ENCODE measurements at places on chromosomes 3 and 15.

DNA sequence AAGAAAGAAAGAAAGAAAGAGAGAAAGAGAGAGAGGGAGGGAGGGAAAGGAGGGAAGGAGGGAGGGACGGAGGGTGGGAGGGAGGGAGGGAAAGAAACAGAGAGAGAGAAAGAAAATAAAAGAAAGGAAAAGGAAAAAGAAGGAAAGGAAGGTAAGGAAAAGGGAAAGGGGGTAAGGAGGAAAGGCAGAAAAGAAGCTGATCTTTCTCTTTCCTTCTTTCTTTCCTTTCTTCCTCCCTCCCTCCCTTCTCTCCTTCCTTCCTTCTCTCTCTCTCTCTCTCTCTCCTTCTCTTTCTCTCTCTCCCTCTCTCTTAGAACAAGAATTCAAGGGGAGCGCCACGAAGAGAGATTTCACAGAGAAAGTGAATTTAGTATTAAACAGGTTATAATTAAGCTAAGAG lies 25.8 kb upstream of the TMCC1 start:
- no peak for DNase-seq

- no peak for DNase-seq
Observed at GRCh38 chr3:150843241-150843640, 62.0 kb downstream of the MINDY4B start.

DNA sequence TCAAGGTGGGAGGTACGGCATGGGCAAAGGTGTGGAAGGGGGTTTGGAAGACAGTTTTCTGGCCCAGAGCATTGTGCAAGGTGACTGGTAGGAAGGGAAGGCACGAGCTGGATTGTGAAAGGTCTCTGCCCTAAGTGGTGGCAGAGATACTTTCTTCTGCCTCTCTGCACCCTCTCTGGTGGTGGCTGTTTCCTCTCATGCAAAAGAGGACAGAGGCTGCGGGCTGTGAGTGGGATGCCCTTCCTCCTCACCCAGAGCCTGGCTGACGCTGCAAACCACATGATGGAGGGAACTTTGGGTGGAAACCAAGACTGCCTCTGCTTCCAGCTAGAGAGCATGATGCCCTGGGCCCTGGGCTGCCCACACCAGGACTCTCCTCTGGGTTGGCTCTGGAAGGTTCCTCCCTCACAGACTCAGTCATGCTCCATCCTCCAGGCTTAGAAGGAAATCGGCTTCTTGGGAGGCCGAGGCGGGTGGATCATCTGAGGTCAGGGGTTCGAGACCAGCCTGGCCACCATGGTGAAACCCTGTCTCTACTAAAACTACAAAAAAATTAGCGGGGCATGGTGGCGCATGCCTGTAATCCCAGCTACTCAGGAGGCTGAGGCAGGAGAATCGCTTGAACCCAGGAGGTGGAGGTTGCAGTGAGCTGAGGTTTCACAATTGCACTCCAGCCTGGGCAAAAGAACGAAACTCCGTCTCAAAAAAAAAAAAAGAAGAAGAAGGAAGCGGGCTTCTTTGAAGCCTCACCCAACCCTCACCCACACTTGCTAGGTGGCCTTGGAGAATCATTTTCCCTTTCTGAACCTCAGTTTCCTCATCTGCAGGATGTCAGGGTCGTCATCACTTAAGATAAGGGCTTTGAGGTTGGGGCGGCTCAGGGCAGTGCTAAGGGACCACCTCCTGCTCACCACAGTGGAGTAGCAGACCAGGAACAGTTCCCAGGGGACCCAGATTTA lies 8.3 kb downstream of the PSTPIP1 start:
- no peak for DNase-seq

DNA sequence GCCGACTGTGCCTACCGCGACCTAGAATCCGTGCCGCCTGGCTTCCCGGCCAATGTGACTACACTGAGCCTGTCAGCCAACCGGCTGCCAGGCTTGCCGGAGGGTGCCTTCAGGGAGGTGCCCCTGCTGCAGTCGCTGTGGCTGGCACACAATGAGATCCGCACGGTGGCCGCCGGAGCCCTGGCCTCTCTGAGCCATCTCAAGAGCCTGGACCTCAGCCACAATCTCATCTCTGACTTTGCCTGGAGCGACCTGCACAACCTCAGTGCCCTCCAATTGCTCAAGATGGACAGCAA lies 1.4 kb downstream of the ISLR start:
- no peak for DNase-seq

GRCh38 chr15:98292442-98293240 lies 332.1 kb downstream of the ARRDC4 start:
- no peak for DNase-seq

DNA sequence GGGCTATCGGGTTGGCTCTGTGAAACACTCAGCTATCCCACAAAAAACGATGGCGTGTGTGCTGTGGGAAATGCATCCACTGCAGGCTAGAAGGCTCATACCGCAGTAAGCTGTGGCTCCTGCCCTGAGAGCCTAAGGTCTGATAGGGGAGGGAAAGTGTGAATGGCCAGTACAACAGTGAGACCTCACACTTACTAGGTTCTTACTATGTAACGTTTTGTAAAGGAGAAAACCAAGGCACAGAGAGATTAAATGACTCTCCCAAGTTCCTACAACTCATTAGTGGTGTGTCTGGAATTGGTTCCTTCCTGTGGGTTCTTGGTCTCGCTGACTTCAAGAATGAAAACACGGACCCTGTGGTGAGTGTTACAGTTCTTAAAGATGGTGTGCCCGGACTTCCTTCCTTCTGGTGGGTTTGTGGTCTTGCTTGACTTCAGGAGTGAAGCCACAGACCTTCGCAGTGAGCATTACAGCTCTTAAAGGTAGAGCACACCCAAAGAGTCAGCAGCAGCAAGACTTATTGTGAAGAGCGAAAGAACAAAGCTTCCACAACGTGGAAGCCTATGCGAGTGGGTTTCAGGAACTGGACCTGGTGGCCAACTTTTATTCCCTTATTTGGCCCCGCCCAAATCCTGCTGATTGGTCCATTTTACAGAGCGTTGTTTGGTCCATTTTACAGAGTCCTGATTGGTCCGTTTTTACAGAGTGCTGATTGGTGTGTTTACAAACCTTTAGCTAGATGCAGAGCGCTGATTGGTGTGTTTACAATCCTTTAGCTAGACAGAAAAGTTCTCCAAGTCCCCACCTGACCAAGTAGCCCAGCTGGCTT lies 161.7 kb downstream of the POLR2M start:
- no peak for DNase-seq

DNA sequence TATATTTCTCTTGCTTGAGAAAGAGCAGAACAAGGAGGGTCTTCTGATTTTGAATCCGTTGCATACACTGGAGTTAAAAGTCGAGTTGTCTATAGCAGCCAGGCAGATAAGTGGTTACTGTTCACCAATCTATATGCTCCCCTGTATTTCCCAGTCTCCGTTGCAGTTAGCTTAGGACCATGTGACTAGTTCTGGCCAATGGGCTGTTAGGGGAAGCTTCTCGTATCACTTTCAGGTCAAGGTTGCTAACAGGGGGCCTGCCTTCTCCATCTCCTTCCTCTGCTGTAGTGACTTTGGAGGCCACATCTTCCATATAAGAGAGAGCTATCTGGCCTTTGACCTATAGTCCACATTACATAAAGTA lies 188.5 kb upstream of the KBTBD8 start:
- no peak for DNase-seq

- no peak for DNase-seq
Observed at GRCh38 chr3:39260957-39261356, 18.9 kb downstream of the CX3CR1 start.

- no peak for DNase-seq
Observed at GRCh38 chr3:41836360-41837134, 125.4 kb downstream of the ULK4 start.

GRCh38 chr3:168272343-168272985 lies 176.7 kb upstream of the GOLIM4 start:
- no peak for DNase-seq

- DNase-seq, result no peak
Observed at GRCh38 chr3:178618197-178618596, 82.0 kb downstream of the KCNMB2 start.

DNA sequence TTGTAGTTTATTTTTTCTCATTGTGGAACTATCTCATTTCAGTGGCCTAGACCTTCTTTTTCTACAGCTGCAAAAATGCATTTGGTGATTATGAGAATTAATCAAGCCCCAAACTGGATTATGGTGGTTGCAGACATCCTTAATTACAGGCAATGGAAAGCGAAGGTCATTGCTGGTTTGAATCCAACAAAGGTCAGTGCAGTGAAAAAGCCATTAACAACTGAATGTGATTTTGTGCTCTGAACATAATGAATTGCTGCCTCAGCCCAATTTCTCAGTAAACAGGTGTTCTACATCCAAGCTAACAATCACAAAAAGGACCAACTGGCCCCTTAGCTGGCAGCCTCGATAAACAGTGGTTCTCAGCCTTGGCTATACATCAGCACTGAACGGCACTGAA lies 260.1 kb upstream of the DPPA4 start:
- no peak for DNase-seq

DNA sequence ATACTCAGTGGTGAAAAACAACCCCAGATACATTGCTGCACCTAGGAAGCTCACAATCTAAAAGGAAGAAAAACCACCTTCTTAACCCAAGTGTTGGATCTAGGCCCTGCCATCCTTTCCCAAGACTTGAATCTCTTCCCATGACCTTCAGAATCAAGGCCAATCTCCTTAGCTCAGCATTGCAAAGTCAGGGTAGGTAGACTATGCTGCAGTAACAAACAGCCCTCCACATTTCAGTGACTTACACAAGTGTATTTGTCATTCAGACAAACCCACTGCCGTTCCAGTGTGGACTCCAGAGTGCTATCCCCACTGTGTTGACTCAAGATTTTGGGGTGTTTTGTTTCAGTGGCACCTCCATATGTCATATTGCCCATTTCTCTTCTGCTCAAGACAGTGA lies 278.4 kb downstream of the UACA start:
- no peak for DNase-seq

DNA sequence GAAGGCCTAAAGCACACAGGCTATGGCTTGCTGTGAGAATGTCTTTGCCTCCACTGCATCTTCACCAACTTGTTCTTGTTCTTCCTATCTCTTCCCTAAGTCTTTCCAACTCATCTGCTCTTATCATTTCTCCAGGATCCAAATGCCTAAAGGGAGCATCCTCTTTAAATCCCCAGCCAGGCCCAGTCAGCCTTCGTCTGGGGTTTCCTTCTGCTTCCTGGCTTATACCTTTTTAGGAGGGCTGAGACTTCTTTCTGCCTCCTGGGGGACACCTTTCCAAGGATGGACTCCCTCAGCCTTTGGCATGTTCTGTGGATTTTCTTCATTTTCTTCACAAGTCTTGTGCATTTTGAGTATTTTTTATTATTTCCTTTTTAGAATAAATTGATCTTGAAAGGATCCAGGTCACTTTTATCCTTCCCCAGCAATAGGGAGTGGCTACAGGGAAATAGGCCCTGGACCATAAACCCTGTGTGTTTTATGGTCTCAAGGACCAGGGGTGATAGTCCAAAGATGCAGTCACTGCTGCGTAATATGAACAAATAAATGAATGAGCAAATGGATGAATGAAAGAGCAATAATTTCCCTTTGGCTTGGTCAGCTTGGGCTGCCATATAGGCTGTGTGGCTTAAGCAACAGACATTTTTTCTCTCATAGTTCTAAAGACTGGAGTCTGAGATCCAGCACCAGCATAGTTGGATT lies 122.1 kb upstream of the LRIG1 start:
- no peak for DNase-seq

DNA sequence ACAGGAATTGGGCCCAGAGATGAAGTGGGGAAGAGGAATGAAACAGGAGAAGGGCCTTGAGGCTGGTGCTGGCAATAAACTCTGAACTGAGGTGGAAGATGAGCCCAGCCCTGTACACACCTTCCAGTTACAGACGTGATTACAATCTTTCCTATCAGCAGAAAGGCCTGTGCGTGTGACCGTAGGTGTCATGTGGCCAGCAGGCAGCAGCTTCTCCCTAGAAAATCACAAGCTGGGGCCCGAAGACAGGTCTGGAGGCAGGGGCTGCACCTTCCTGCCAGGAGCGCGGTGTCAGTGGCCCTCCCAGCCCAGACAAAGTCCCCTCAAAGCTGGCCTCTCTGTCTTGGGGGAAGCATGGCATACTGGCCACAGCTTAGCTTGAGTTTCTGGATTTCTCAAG lies 16.7 kb upstream of the PIGZ start:
- DNase-seq, result no peak

DNA sequence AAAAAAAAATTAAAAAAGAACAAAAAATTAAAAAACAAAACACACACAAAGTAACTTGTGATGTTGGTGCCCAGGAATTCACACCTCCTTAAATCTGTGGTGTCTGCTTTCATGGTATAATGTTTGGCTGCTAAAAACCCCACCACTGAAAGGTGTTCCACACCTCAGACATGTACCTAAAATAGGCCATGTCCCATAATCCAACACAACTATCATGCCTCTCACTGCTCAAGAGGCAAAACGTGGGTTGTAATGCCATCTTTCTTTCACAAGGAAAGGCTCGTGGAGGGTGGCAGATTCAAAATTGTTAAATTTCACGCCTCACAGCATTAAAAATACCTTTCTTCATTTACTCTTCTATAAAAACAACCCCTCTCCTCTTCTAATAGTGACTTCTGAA lies 29.5 kb downstream of the MKRN2 start:
- no peak for DNase-seq

DNA sequence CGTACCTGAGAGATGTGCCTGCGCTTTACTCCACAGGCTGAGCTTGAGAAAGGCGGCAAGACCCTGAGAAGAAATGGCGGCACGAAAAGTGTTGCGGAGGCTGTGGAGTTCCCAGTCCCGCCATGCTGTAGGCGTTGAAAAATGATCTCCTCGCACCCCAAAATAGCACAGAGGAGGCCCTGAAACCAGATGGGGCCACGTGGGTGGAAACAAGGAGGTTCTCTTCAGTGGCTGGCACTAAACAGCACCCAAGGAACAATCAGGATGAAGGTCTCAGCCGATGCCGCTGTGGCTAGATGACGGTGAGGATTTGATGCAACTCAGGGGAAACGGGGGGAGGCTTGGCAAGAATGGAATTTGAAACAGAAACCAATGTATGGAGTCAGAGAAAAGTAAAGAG lies 57.3 kb downstream of the TMEM212 start:
- DNase-seq, result no peak

GRCh38 chr3:101940521-101941317 lies 91.4 kb downstream of the NFKBIZ start:
- no peak for DNase-seq

GRCh38 chr3:129441215-129441614 lies 1.2 kb downstream of the IFT122 start:
- no peak for DNase-seq

DNA sequence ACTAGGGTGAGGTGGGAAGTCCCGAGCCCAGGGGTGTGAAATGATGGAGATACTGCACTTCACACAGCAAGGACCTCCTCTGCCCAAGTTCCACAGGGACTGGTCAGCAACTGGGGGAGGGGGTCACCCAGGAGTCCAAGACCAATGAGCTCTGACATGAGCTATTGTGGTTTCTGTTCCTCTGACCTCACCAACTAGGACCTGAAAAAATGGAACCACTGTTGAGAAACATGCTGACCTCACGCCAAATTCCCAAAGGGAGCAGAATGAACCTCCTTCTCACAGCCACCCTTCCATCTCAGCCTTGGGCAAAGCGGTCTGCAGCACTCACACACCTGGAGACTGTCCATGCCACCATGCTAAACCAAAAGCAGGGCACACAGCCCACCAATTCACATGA lies 69.3 kb downstream of the LRIG1 start:
- DNase-seq, result no peak
